ENCODE measurements at places on chromosomes 11 and 22.

GRCh38 chr22:50022171-50022819 is 9.7 kb upstream of the IL17REL start:
- no peak for DNase-seq

GRCh38 chr11:34242037-34242625 is 115.7 kb downstream of the ABTB2 start:
- no peak for DNase-seq

DNA sequence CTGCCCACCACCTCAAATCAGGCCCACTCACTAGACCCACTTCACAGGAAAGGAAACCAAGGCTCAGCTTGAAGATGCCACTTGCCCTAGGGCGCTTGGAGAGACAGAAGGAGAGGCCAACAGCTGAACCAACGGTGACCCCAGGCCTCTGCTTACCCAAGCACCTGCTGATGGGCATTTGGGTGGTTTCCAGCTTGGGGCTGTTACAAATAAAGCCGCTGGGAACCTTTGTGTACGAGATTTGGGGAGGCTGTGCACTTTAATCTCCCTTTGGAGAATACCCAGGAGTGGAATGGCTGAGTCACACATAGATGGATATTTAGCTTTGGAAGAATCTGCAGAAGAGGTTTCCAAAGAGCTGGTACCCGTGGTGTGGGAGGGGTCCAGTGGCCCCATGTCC is 50.9 kb upstream of the LINC01488 start:
- DNase-seq, result no peak

- DNase-seq, result no peak
These were observed 429 bp downstream of the PGGHG start for GRCh38 chr11:289398-289711.

DNA sequence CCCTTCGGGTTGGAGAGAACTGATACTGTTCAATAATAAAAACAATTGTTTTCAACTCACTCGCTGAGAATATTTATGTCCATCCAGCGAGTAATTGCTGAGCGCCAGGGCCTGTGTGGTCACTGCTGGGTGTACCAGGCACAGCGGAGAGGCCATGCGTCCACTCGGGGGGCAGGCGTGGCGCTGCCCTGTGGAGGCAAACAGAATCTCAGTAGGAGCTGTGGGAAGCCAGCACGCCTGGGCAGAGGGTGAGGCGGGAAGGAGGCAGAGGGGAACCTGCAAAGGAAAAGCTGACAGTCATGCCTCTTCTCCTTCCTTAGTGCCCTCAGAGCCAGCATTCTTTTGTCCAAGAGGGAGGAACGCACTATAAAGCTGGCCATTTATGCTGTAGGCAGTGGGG is 11.4 kb downstream of the GLB1L3 start:
- DNase-seq, result no peak

Measured in COR-L47 (cell line).